Activated CD4-positive, alpha-beta T cell treated with anti-CD3 and anti-CD28 coated beads, Interleukin-2, amount 10 ng/mL, durations not matched to agents 24 days and 14 days (primary cell): ENCODE measurements at places on chromosomes 2 and 18. TPM values are rescaled to one million over a fixed set of nuclear protein-coding genes. Genes with fewer than 3 reads are reported as not detected.

DNA sequence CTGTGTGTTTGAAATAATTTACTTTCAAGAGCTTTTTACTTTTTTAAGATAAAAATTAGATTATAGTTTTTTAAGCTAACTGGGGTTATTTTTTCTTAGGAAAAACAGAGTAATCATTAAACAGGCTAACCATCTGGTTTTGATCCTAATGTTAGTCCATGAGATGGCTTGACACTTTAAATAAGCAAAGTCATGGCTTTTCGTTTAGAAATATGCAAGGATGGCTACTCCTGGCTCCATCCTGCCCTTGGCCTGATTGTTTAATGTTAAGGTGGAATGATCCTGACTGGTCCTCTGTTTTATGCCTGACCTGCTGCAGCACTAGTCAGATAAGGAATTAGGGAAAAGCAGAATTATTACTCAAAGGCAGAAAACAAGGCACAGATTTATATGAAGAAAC, 39.7 kb upstream of the PNPT1 start:
- no peaks in the 10 kb centered on the region for H3K36me3 ChIP-seq
- no peaks in the 10 kb centered on the region for H3K4me1 ChIP-seq
- H3K4me3 ChIP-seq = no peak overlapping the region
- H3K27me3 ChIP-seq = peaks cover 7% of the 10 kb centered on the region
- no peak for DNase-seq

GRCh38 chr2:133062931-133063665, 393.1 kb upstream of the LYPD1 start:
- no peak overlapping the region for H3K4me3 ChIP-seq
- H3K4me1 ChIP-seq = no peaks in the 10 kb centered on the region
- no peaks in the 10 kb centered on the region for H3K36me3 ChIP-seq
- H3K27ac ChIP-seq = no peak overlapping the region

DNA sequence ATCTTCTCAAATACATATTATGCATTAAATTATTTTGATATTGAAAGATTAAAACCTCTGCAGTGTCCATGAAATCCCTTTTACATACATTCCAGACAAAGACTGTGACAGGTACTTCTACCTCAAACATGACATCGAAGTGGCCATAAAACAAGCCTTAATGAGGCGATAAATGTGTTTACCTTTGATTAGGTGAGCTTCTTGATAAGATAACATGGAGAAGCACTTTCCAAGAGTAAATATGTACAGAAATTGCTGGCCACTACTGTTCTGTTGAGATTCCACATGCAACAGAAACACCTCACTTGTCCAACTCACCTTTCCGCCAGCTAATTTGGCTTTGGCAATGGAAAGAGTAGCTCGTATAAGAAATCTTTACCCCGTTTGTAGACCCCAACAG, 55.2 kb downstream of the ZEB2 start:
- H3K27me3 ChIP-seq = peaks cover 1% of the 10 kb centered on the region
- H3K27ac ChIP-seq = no peak overlapping the region
- no peak for DNase-seq
- no peaks in the 10 kb centered on the region for H3K36me3 ChIP-seq
- no peak overlapping the region for H3K4me3 ChIP-seq
- H3K4me1 ChIP-seq = peaks cover 4% of the 10 kb centered on the region

DNA sequence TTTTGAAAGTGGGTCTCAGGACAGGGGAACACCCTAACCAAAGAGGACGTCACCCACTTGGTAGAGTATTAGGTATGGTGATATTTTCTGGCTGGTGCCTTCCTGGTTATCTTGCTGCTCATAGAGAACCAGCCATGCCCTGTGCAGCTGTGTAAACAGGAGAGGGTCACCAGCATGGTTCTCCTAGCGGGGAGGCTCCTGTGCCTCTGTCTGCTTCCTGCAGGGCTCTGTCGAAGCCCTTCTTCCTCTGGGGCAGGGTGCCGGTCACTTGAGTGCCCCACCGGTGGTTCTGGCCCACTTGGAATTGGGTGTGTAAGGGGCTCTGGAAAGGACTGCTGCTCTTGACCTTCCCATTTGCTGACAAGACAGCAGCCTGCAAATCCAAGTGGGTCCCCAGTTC, 131.6 kb upstream of the MSH6 start:
- no peaks in the 10 kb centered on the region for H3K36me3 ChIP-seq
- no peak overlapping the region for H3K4me3 ChIP-seq
- no peaks in the 10 kb centered on the region for H3K4me1 ChIP-seq
- no peak overlapping the region for H3K27ac ChIP-seq
- H3K27me3 ChIP-seq = peaks cover 4% of the 10 kb centered on the region

- DNase-seq = no peak
- H3K27ac ChIP-seq = no peak overlapping the region
- no peak overlapping the region for H3K4me3 ChIP-seq
- peaks cover 13% of the 10 kb centered on the region for H3K27me3 ChIP-seq
Observed at GRCh38 chr2:98381494-98381893, 35.2 kb downstream of the CNGA3 start.

ZNF396 gene
- 0.19 and 0.26 TPM in 2 replicates for total RNA-seq

GRCh38 chr2:69221960-69222751, 164.9 kb downstream of the GFPT1 start:
- no peak overlapping the region for H3K27ac ChIP-seq
- H3K4me3 ChIP-seq = no peak overlapping the region
- peaks cover 30% of the 10 kb centered on the region for H3K27me3 ChIP-seq
- no peaks in the 10 kb centered on the region for H3K4me1 ChIP-seq

GRCh38 chr18:36734596-36734995, 94.2 kb downstream of the TPGS2 start:
- no peak overlapping the region for H3K27ac ChIP-seq
- no peak for DNase-seq
- no peaks in the 10 kb centered on the region for H3K36me3 ChIP-seq
- no peaks in the 10 kb centered on the region for H3K27me3 ChIP-seq
- no peak overlapping the region for H3K4me3 ChIP-seq

DNA sequence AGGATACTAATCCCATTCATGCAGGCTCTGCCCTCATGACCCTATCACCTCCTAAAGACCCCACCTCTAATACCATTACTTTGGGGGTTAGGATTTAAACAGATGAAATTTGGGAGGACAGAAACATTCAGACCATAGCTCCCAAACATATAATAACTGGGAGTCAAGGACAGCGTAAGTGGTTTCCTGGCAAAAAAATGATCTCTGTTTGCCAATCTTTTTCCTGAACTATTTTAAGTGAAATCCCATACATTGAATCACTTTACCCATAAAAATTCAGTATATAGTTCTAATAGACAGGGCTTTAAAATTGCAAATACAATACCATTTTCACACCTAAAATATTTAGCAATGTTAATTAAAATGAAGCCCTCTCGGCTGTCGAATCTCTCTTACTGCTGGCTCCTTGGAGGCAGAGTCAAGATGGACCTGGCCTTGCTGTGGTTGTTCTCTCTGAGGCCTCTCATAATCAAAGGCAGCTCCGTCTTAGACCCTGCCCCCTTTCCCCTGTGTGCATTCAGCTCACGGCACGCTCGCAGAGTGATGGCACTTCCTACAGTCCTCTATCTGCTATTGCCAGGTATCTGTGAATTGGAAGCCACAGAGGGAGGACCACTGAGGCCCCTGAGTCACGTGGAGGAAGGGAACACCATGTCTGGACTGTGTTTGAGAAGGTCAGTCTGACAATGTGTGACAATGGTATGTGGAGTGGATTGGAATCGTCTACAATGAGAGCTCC, 132.3 kb downstream of the UXS1 start:
- peaks cover 28% of the 10 kb centered on the region for H3K4me1 ChIP-seq
- peaks cover 30% of the 10 kb centered on the region for H3K27me3 ChIP-seq
- no peak overlapping the region for H3K4me3 ChIP-seq
- H3K36me3 ChIP-seq = peaks cover 2% of the 10 kb centered on the region
- DNase-seq = no peak
- no peak overlapping the region for H3K27ac ChIP-seq
